ENCODE measurements at places on chromosomes 16 and 17.

DNA sequence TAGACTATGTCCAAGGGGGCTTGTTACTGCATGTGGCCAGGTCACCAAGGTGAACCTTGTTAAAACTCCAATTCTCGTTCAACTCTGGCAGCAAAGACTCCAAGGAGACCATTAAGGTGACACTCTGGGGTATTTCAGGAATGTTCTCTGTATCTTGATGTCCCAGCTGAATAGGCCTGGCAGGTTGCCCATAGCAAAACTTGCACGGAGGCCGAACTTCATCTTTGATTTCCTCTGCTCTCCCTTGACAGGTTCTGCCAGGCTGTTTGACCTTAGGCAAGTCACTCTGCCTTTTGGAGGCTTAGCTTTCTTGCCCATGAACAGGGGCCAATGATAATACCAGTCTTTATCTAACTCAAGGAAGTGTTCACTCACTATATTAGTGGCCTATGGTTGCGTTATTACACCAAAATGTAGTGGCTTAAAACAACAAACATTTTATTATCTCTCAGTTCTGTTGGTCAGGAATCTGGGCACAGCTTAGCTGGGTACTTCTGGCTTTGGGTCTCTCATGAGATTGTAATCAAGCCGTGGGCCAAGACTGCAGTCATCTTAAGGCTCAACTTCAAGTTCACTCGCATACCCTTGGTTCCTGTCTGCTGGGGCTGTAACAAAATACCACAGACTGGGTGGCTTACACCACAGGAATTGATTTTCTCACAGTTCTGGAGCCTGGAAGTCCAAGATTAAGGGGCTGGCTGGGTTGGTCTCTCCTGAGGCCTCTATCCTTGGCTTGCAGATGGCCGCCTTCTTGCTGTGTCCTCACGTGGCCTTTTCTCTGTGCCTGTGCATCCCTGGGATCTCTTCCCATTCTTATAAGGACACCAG, 168.5 kb downstream of the UTP18 start:
- no peak for DNase-seq

DNA sequence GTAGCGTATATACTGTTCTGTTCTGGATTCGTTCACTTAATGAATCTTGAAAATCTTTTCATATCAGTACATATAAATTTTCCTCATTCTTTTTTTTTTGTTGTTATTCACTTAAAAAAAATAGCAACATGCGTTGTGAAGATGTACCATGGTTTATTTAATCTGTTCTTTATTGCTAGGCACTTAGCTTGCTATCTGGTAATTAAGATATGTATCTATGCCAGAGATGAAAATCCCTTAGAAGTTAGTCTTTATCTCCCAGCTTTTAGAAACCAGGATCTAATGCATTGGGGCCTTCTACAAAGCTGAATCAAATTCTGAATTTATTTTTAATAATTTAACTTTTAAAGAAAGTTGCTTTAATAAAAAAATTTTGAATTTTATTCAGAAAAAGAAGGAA, 13.0 kb upstream of the DNAJA2 start:
- no peak for DNase-seq

DNA sequence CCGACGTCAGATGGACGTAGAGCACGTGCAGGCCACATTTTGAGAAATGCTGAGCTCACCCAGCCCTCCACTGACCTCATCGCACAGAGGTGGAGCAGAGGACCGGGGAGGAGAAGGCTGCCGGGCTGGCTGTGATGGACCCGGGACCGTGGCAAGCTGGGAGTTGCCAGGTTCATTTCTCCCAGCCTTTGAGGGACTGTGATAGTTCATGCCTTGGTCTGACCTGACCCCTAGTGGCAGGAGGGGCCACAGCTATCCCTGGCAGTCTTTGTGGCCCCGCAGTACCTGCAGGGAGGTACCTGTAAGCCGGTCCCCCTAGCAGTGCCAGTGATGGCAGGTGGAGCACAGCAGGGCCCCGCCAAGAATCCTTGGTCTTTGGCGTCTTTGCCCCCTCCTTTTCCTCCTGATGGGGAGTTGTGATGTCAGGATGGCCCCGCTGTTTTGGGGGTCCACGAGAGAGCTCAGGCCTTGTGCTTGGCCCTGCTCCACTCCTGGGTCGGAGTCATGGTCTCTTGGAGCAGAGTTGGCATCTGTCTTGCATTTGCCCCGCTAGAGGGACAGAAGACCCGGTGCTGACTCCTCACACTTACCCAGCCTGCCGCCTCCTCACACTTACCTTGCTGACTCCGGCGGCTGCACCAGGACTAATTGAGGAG, 50.4 kb downstream of the OR1D5 start:
- DNase-seq, result peak; percentile 69

GRCh38 chr17:27226611-27227230, 67.2 kb upstream of the WSB1 start:
- DNase-seq, result no peak

GRCh38 chr16:24049113-24049512, 207.0 kb upstream of the CACNG3 start:
- no peak for DNase-seq

- DNase-seq, result no peak
Measured at GRCh38 chr16:68287276-68288251, 23.2 kb downstream of the SLC7A6OS start.

- DNase-seq, result no peak
Measured at GRCh38 chr17:50164697-50164988, 1.2 kb upstream of the SGCA start.

DNA sequence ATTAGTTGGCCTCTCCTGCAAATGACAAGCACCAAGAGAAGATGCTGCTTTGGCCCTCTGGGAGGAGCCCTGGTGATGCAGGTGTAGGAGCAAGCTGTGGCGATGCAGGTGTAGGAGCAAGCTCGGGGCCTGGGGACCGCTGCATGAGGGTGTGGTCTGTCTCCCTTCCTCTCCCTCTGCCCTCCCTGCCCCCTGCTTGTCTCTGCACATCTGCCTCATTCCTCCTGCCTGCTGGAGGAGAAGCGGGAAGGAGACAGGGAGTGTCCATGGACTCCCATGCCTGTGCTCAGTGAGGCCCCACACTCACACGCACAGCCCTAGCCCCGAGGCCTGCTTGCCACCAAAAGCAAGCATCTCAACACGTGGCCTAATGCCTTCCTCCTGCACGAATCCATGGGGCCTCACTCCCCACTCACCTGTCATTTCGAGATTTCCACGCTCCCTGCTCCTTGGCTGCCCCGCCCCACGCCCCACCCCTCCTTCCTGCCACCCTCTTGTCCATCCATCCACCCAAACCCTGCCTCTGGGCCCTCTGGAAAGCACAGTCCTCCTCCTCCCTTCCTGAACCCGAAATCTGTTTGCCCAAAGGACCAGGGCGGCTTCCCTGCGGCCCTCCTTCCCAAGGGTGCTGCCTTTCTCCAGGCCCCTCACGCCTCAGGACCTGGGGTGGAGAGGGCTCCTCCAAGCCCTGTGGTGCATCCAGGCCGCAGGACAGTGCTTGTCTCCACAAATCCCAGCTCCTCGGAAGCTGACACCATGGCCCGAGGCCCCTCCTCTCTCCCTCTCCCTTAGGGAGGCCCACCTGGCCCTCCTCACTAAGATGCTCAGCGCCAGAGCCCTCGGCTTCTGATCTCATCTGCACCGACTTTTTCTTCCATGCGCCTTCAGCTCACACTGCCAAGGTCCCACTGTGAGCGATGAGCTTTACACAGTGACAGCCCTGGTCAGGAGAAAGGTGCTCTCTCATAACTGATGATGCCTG, 11.8 kb upstream of the ALDH3A1 start:
- no peak for DNase-seq

DNA sequence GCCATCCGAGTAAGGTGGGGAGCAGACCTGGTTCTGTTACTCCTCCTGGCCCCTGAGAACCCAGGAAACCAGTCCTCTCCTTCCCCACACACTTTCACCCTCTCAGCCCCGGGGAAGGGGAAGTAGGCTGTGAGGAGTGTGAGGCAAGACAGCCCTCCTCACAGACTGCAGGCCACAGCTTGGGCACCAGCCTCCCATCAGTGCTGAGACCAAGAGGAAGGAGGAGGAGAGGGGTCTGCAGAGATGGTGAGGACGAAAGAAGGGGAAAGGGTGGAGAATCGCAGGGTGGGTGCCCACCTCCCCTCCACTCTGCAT, 7.0 kb downstream of the G6PC3 start:
- DNase-seq, result no peak

GRCh38 chr17:59893676-59894100, 767 bp downstream of the RPS6KB1 start:
- DNase-seq, result no peak

GRCh38 chr16:709566-710499, 4.2 kb upstream of the FBXL16 start:
- DNase-seq, result peak; percentile 60

GRCh38 chr16:63581570-63581969, 1540.3 kb downstream of the CDH11 start:
- no peak for DNase-seq

- no peak for DNase-seq
Measured at GRCh38 chr17:17320188-17320910, 17.2 kb downstream of the NT5M start.

- DNase-seq, result peak; percentile 37
Measured at GRCh38 chr17:78112518-78113471, 15.8 kb downstream of the TMC6 start.

All from HAP-1 (cell line).